Calu3 (cell line): ENCODE measurements at places on chromosomes 5 and 9. TPM values are rescaled to one million over a fixed set of nuclear protein-coding genes. Genes with fewer than 3 reads are reported as not detected.

DNA sequence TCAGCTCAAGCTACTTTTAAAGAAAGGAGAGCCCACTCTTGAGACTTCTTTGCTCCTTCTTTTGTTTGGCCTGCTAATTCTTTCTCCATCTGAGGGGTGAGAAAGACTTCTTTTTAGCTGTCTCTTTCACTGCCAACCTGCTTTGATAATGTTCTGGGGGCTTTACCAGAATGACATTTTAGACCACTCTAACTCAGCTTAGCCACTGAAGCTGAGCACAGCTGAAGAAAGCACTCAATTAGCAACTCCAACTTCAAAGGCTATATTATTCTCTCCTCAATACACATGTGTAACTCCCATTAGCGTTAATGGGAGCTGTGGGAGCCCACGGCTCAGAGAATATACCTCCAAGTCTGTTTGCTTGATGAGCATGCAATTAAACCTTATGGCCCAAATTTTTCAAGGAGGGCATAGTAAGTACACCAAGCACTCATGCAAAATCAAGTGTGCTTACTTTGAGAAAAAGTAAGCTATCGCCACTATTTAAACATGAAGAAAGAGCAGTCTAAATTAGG lies 815.4 kb upstream of the DMAC1 start:
- no peak overlapping the region for H3K27ac ChIP-seq
- H3K4me1 ChIP-seq, result no peaks in the 10 kb centered on the region
- no peak for DNase-seq
- H3K27me3 ChIP-seq, result no peaks in the 10 kb centered on the region
- H3K4me3 ChIP-seq, result no peak overlapping the region
- no peaks in the 10 kb centered on the region for H3K36me3 ChIP-seq

DNA sequence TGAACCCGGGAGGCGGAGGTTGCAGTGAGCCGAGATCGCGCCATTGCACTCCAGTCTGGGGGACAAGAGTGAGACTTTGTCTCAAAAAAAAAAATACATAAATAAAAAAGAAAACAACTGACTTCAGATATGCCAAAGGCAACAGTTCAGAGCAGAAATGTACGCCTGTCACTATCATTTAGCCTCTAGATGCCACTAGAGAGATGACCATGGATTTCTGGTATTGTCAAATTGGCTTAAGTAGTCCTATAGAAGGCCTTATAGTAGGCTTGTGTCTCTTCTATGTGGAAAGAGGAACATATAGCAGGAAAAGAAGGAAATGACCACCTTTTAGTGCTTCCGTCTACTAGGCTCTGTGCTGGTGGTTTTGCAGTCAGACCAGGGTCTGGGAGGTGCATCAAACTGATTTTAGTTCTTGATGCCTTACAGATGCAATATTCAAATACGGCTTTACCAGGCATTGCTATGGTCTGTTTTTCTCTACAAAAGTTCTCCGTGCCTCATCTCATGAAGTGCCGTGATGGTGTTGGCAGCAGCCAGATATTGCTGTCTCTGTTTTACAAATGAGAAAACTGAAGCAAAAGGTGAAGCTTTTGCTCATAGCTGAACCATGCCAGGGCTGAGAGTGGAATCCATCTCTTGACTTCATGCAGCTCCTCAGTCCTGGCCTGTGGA lies 17.2 kb downstream of the AGXT2 start:
- no peaks in the 10 kb centered on the region for H3K36me3 ChIP-seq
- H3K4me3 ChIP-seq, result no peak overlapping the region
- no peak overlapping the region for H3K27ac ChIP-seq
- peaks cover 35% of the 10 kb centered on the region for H3K27me3 ChIP-seq
- no peak for DNase-seq
- no peaks in the 10 kb centered on the region for H3K4me1 ChIP-seq

GRCh38 chr5:80998590-80998979 lies 38.4 kb downstream of the RASGRF2 start:
- H3K36me3 ChIP-seq, result no peaks in the 10 kb centered on the region
- no peaks in the 10 kb centered on the region for H3K27me3 ChIP-seq
- H3K27ac ChIP-seq, result no peak overlapping the region
- H3K4me3 ChIP-seq, result no peak overlapping the region
- H3K4me1 ChIP-seq, result no peaks in the 10 kb centered on the region

DNA sequence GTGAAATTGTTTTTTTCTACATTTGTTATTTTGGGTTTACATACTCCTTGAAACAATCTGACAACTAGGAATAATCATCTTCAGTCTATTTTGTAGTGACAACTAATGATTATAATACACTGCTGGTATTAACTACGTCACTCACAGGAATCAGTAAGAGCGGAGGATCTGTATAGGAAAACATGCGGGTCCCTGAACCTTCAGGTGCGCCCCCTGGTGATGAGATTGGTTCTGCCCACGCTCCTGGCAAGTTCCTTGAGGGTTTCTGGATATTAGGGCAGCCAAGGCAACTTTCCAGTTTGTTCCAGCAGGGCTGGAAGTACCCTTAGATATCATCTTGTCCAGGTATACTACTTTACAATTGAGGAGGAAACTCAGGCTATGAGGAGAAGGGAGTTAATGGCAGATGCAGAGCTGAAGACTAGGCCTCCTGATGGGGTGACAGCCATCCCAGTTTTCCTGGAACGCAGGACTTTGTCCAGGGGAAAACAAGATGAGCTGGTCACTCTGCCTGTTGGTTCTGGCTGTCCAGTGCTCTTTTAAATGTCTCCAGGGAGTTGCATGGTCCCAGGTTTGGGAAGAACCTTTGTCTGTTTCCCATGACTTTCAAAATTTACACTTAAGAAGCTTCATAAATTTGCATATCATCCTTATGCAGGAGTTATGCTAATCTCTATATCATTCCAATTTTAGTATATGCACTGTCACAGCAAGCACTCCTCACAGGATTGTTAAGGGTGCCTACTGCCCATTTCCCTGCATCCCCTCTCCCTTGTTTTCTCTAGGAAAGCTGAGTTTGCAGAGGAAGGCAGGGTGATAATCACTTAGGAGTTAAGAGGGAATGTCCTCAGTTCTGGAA lies 14.9 kb upstream of the WNT8A start:
- H3K36me3 ChIP-seq, result no peaks in the 10 kb centered on the region
- no peak overlapping the region for H3K4me3 ChIP-seq
- DNase-seq, result peak; percentile 93

- no peak overlapping the region for H3K4me3 ChIP-seq
- H3K27me3 ChIP-seq, result no peaks in the 10 kb centered on the region
- peaks cover 6% of the 10 kb centered on the region for H3K4me1 ChIP-seq
- peak overlapping the region; percentile 51 for H3K27ac ChIP-seq
Measured at GRCh38 chr5:100889165-100889743, 13.8 kb downstream of the ST8SIA4 start.

DNA sequence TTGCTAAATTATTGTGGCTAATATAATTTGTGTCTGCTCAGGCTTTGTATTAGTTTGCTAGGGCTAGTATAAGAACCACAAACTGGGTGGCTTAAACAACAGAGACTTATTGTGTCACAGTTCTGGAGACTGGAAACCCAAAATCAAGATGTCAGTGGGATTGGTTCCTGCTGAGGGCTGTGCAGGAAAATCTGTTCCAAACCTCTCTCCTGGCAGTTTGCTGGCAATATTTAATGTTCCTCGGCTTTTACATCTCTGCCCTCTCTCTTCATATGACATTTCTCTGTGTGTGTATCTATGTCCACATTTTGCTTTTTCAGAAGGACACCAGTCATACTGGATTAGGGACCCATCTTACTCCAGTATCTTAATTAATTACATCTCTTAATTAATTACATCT lies 498.8 kb upstream of the CD180 start:
- H3K27ac ChIP-seq, result no peak overlapping the region
- DNase-seq, result no peak
- H3K36me3 ChIP-seq, result no peaks in the 10 kb centered on the region

GRCh38 chr5:9499498-9499876 lies 46.4 kb downstream of the SEMA5A start:
- no peaks in the 10 kb centered on the region for H3K4me1 ChIP-seq
- no peak for DNase-seq
- no peaks in the 10 kb centered on the region for H3K27me3 ChIP-seq
- H3K36me3 ChIP-seq, result no peaks in the 10 kb centered on the region

The CDH9 gene
- total RNA-seq, result not detected in 2 replicates
